Activated CD4-positive, alpha-beta memory T cell treated with anti-CD3 and anti-CD28 coated beads for 36 hours (primary cell): ENCODE measurements at places on chromosomes 13 and 19. TPM values are rescaled to one million over a fixed set of nuclear protein-coding genes. Genes with fewer than 3 reads are reported as not detected.

The FXYD1 gene
- total RNA-seq, result 2.3 TPM

The C13orf42 gene
- not detected for total RNA-seq

The ZNF471 gene
- 0.24 TPM for total RNA-seq

The KCNN1 gene
- total RNA-seq, result 0.24 TPM

The LAIR2 gene
- total RNA-seq, result not detected

DNA sequence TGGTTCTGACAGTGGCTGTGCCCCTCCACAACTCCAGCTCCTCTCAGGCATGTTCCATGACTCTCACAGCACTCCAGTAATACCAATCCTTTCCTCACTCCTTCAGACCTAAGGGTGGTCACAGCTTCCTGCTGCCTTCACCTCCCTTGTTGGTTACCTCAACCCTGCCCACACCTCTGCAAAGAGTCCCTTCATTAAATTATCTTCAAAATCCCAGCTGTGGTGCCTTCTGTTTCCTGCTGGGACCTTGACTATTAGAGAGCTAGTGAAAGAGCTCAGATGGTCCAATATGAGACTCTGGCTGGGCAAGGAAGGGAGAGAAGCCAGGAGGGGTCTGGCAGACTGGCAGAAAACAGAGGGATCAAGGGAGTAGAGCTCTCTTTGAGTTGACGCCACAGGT, 26.1 kb downstream of the DEDD2 start:
- DNase-seq, result no peak
- no peaks in the 10 kb centered on the region for H3K27me3 ChIP-seq
- peaks cover 41% of the 10 kb centered on the region for H3K4me1 ChIP-seq
- peak overlapping the region; percentile 10 for H3K27ac ChIP-seq

DNA sequence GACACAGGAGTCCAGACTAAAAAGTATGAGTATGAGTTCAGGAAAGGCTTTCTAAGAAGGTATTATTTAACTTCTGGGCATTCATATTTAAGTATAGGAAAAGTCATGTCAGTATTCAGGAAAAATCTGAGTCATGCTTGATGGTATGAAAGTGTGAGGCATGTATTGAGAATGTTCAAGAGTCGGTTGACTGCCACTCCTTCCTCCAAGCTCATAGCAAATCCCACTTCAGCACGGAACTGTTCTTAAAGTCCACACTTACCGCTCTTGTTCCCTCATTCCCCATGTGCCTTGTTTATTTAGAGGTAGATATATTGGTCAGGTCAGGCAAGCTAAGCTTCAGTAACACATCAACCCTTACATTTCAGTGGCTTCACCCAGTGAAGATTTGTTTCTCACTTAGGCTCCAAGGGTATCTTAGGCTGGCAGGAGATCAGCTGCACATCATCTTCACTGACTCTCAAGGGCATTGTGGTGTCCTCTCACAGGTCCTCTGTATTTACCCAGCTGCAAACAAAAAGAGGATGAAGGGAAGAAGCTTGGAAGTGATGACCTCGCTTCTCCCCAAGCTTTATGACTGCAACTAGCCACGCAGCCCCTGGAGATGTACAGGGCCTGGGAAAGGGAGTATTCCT, 1189.2 kb downstream of the EFNB2 start:
- H3K27ac ChIP-seq, result no peak overlapping the region
- no peak overlapping the region for H3K4me3 ChIP-seq
- H3K27me3 ChIP-seq, result no peaks in the 10 kb centered on the region

- no peak for DNase-seq
- no peak overlapping the region for H3K27ac ChIP-seq
- peaks cover 9% of the 10 kb centered on the region for H3K36me3 ChIP-seq
- H3K27me3 ChIP-seq, result no peaks in the 10 kb centered on the region
Observed at GRCh38 chr19:34994643-34995541, 5.2 kb upstream of the GRAMD1A start.

- H3K36me3 ChIP-seq, result peaks cover 57% of the 10 kb centered on the region
- H3K4me3 ChIP-seq, result peak overlapping the region; percentile 87
- peak overlapping the region; percentile 90 for H3K27ac ChIP-seq
- H3K4me1 ChIP-seq, result peaks cover 24% of the 10 kb centered on the region
Observed at GRCh38 chr19:44499559-44499958, 763 bp downstream of the ZNF180 start.

GRCh38 chr13:32840989-32841713, 175.1 kb upstream of the KL start:
- DNase-seq, result peak; percentile 31
- H3K4me3 ChIP-seq, result no peak overlapping the region
- H3K27me3 ChIP-seq, result peaks cover 5% of the 10 kb centered on the region
- no peaks in the 10 kb centered on the region for H3K4me1 ChIP-seq
- H3K27ac ChIP-seq, result no peak overlapping the region
- no peaks in the 10 kb centered on the region for H3K36me3 ChIP-seq

GRCh38 chr19:45976178-45976577, 2.5 kb upstream of the NOVA2 start:
- no peak overlapping the region for H3K4me3 ChIP-seq
- H3K27ac ChIP-seq, result no peak overlapping the region
- H3K4me1 ChIP-seq, result peaks cover 12% of the 10 kb centered on the region
- peaks cover 42% of the 10 kb centered on the region for H3K27me3 ChIP-seq
- no peaks in the 10 kb centered on the region for H3K36me3 ChIP-seq
- DNase-seq, result no peak

DNA sequence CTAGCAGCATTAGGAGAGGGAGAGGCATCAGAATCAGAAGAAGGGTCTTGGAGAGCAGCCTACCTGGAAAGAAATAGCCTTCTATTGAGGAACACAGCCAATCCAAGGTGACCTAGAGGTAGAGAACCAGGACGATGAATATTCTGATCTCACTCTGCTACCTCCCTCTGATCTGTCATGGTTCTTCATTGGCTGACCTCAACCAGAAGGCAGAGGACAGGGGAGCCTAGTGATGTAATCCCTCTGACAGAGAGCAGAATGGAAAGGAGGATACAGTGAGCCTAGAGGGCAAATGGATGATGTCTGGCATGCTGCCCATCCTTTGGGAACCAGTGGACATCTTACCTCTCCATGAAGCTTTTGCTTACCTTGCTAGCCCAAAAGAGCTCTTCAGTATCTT, 3.6 kb downstream of the ZNF507 start:
- peaks cover 68% of the 10 kb centered on the region for H3K4me1 ChIP-seq
- no peak overlapping the region for H3K4me3 ChIP-seq
- H3K36me3 ChIP-seq, result peaks cover 50% of the 10 kb centered on the region
- H3K27me3 ChIP-seq, result peaks cover 3% of the 10 kb centered on the region

GRCh38 chr13:34748596-34748995, 193.5 kb upstream of the NBEA start:
- H3K36me3 ChIP-seq, result no peaks in the 10 kb centered on the region
- H3K27ac ChIP-seq, result no peak overlapping the region
- DNase-seq, result no peak
- peaks cover 2% of the 10 kb centered on the region for H3K4me1 ChIP-seq
- no peak overlapping the region for H3K4me3 ChIP-seq
- peaks cover 2% of the 10 kb centered on the region for H3K27me3 ChIP-seq
